Thyroid gland (tissue), 4 donors: ENCODE measurements at places on chromosomes 11 and 22. TPM values are rescaled to one million over a fixed set of nuclear protein-coding genes. Genes with fewer than 3 reads are reported as not detected.

- DNase-seq, result no peak
Observed at GRCh38 chr11:26985943-26986342, 8.0 kb upstream of the FIBIN start.

DNA sequence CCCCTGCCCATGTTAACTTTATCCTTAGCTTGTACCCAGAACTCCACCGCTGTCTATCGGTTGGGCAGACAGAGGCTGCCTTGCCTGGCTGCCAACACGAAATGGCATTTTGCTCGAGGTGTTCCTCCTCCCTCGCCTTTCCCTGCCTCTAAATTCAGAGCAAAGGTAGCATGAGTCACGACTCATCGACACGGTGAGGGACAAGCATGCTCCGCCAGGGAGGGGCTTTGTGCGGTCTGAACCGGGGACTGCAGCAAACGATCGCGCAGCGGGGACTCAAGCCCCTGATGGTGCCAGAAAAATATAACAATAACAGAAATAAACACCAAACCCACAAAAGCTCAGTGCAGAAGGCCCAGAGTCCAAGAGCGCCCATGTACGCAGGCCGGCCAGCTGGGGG, 52.3 kb downstream of the RTL6 start:
- no peak for DNase-seq

DNA sequence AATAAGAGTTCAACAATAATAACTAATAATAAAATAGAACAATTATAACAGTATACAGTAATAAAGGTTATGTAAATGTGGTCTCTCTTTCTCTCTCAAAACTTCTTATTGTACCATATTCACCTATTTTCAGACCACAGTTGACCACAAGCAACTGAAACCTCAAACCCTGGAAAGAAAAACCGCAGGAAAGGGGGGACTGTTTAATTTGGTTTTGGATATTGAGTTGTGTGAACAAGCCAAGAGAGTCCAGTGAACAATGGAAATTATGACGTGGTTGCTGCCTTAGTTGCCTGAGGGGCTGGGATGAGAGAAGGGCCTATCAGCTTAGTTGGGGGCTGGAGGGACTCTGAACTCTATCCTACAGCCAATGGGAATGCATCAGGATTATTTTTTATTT, 178.7 kb upstream of the POU2AF2 start:
- DNase-seq, result no peak

DNA sequence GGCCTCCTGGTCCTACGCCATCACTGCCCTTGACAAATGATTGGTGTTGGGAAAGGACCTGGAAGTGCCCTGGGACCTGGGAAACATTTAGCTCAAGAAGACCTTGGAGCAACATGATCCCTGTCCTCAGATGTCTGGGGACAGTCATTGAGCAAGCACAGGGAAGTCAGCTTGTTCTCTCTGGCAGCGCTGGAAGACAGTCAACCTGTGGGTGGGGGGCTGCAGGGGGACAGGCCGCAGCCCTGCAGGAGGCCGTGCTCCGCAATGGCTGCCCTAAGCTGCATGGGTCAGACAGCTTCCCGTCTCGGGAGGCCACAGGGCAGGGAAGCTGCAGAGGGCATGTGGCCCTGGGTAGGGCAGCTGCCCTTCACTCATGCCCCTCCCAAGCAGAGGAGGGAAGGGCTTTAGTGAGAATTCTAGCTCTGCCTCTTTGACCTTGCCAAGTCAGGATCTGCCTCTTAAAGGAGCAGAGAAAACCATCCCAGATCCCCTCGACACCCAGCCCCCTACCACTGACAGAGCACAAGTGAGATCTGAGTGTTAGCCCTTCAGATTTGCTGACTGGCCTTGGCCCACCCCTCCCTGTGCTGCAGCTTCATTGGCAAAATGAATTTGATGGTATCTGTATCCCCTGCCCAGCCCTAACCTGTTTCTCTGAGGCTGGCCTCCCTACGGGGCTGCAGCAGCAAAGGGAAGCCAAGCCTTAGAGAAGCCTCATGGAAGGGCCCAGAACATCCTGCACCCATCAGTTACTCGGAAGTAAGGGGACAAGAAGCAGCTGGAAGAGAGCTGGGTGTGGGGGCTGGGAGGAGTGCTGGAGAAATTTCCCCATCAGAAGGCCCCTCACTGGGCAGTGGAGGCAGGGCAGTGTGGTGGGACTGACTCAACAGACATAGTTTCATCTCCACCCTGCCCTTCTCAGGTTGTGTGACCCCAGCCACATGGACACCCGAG, 6.2 kb upstream of the SREBF2 start:
- DNase-seq, result no peak

DNA sequence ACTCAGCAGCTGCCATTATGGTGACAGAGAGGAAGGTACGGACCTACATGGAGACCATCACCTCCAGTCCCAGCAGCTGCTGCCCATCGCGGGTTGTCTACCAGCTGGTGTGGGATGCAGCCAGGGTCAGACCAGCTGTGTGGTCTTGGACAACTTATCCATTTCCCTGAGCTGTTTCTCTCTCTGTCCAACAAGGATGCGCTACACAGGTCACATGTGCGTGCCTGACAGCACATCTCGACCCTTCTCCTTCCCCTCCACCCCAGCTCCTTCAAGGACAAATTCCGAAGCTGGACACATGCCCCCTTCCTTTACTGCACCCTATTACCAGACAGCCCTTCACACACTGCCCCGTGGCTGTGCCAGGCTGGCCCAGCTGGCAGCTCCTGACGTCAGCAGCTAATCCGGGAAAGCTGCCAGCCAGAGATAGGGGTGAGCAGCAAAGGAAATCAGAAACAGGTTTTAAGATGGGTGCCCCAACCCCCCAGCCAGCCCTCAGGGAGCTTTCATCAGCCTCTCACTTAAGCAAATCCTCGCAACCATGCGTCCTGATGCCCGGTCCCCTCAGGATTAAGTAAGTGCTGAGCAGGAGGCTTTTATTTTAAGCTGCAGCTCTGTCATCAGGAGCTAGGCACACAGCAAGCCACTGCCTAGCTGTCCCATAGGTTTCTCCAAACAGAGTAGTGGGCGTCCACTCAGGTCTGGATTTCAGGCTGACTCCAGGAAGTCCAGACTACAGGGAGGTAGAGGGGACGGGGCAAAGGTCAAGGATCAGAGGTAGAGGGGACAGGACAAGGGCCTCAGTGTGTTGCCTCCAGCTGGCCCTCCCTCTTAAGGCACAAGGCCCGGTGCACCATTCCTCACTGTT, 20.3 kb downstream of the TEF start:
- DNase-seq, result peak; percentile 97

GRCh38 chr11:99020352-99021225, at the start of gene CNTN5:
Gene CNTN5, plus strand, starts transcription at chr11:99020949.
- DNase-seq, result peak; percentile 89

DNA sequence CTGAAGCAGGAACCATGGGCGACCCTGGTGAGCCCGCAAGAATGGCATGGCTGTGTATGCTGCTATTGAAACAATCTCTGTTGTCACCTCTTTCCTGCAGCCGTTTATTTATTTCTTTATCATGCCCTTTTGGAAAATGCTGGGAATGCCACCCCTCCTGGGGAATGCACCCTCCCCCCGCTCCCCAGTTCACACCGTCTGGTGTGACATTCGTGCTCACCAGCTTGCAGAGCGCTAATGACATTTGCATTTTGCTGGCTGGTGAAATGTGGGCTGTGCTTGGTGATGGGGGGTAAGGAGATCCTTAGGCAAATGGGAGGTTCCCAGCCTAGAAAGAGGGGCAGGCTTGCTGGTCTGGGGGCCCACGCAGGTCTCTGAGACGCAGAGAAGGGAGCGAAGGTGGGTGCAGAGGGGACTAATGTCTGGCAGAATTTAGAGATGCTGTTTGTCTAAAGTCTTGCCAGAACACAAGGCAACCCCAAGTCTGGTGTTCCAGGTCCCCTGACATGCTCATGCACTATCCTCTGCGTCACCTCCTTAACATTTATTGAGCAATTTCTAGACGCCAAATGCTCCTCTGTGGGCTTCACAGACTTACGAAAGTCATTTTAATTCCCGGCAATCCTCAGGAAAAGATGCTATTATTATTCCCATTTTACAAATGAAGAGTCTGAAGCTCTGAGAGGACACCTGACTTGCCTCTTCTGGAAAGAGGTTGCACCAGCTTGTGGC, 91.7 kb downstream of the TP53I11 start:
- no peak for DNase-seq

PATZ1 gene
- total RNA-seq, result 33.6 TPM

DNA sequence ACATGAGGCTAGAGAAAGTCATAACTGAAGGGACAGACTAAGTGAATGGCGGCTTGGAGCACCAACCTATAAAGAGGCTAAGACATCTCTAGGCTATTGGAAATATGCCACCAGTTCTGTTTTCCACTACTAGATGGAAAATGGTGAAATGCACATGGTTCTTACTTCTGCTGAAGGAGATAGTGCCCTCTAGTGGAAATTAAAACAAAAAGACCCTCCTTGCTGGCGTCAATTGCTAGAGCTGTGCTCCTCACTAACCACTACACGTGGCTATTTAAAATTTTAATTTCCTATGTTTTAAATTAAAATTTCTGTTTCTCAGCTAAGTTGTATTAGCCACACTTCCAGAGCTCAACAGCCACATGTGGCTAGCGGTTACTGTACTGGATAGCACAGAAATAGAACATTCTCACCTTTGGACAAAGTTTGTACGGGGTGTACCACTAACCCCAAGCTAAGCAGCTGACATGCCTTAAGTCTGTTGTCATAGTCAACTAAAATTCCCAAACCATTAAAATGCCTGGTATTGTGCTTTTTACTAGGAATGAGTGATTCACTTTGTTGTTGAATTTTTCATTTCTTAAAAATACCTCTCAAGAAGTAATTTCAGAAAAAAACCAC, 34.1 kb upstream of the CALCA start:
- no peak for DNase-seq

DNA sequence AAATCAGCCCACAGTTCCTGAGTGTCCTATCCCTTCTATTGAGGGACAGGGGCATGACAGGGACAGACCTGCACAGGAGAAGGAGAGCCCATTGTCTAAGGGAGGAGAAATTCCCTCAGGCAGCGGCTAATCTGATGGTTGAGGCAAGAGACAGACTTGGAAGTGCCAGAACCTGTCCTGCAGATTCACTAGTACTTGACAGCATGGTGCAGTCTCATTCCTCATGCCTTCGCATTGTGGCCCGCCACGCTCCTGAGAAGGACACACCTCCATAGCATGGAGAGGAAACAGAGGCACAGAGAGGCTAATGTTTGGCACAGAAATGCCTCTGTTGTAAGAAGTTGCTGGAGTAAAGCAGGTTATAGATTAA, 3.2 kb downstream of the P2RY6 start:
- DNase-seq, result no peak

DNA sequence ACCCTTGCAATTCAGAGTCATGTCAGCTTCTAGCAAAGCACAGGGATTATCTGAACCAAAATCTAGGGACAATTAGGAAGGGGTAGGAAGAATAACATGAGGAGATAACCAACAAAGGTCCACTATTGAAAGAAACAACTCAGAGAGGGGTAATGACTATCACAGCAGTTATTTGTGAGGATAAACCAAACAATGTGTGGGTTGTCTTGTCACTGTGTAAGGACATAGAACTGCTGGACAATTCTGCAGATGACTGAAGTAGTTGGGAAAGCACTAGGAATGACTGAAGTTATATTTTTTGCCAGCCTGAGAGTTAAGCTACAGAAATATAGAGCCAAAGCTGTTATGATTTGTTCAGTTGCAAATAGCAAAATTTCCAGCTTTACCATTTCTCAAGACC, 858.4 kb upstream of the CCDC90B start:
- no peak for DNase-seq

- no peak for DNase-seq
Observed at GRCh38 chr11:87355596-87355995, 317.9 kb downstream of the TMEM135 start.

IFITM2 gene
- total RNA-seq, result 83.2 TPM

- DNase-seq, result no peak
Observed at GRCh38 chr22:22945195-22945594, 57.6 kb downstream of the IGLL5 start.

OR8A1 gene
- total RNA-seq, result not detected

- DNase-seq, result no peak
Observed at GRCh38 chr11:73480677-73481076, 104.5 kb downstream of the RELT start.

DNA sequence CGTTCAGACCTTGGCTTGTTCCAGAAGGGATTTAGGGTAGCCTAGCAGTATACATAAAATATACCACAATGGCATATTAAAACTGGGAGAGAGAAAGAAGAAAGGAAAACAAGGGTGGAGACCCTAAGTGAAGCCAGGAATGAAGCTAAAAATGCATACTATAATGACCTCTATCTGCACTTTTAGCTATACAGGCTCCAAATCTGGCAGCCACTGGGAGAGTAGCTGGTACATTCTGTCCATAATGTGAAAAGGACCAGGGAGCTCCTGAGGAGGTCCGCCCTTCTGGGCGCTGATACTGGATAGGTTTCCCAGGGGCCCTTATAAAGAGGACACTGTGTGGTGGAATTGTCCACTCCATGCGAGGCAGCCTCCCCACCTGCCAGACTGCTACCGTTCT, 42.8 kb downstream of the PRDM11 start:
- no peak for DNase-seq

GRCh38 chr22:29141078-29141688, 64.5 kb upstream of the EMID1 start:
- no peak for DNase-seq

CCDC188 gene
- 2.1 TPM for total RNA-seq

GRCh38 chr22:47495110-47495509, 732.7 kb downstream of the TBC1D22A start:
- DNase-seq, result no peak

DNA sequence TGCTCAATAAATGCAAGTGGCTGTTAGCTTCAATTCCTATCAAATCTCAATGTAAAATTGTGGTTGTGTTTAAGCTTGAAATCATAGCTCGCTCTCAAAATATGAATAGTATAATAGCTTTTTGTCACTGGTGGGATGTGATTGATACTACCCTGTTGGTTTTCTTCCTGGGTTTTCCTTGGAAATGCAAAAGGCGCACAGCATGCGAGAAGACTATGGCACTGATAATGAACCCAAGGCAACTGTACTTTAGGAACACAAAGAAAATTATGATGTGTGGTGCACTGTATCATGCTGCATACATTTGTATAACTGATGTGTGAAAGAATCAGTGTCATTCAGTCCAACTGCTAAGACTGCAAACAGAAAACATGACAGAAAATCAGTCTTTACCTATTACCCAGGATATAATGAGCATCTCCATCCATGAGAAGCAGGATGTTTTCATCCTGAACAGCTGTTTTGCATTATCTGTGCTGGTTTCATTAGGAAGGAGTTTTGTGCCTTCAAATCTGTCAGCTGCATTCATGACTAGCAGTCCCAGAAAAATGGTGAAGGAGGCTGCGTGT, 101.2 kb downstream of the TRPC6 start:
- no peak for DNase-seq

GRCh38 chr22:35102663-35103062, 36.7 kb downstream of the ISX start:
- no peak for DNase-seq

DNA sequence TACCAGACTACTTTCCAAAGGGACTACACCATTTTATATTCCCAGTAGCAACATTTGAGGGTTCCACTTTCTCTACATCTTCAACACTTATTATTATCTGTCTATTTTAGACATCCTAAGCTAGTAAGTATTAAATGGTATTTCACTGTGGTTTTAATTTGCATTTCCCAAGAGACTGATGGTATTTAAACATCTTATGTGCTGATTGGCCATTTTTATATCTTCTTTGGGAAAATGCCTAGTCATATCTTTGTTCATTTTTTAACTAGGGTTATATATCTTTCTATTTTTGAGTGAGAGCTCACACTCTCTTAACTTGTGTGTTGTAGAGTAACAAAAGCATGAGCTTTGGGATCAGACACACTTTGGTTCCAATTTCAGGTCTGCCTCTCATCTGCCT, 73.7 kb downstream of the PRCP start:
- no peak for DNase-seq

ST14 gene
- 80.4 TPM for total RNA-seq

GRCh38 chr11:62573006-62573591, 592 bp downstream of the EEF1G start:
- peak; percentile 12 for DNase-seq
